NCI-H446 (cell line): ENCODE measurements at places on chromosomes 3 and 15.

- DNase-seq: no peak
These were observed 34.8 kb upstream of the CD47 start for GRCh38 chr3:108125550-108126071.

DNA sequence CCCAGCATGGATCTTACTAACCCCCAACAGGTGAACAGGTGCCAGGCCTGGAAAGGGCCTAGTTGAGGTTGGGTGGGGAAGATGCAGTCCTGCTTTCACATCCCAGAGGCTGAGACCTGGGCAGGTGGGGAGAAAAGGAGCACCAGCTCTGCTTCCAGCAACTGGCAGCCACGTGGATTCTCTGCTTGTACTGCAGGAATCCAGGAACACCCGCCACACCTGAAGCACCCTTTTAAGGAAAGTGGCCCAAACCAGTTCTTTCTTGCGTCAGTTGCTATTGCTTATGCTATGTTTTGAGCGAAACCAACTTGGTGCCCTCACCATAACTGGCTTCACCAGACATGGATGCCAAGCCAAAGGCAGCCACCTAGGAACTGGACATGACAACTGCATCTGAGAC, 28.1 kb upstream of the NEO1 start:
- no peak for DNase-seq

DNA sequence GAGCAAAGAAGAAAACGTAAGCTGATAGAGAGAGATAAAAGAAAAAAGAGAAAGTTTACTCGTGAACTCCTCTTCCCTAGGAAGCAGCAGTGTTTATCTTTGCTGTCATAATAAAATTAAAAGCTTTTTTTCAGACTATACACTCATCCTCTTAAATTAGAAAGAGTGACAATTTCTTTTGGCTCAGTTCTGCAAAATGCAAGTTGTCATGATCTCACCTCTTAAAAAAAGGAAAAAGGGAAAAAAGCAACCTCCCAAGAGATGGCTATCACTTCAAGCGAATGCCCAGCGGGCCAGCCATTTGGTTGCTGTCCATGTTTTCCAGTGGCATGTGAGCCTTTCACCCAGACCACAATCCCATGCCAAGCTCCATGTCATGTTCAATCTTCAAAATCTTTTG, 7.0 kb upstream of the THBS1 start:
- DNase-seq: no peak

GRCh38 chr15:64137226-64137833, 14.2 kb upstream of the SNX22 start:
- DNase-seq: no peak

DNA sequence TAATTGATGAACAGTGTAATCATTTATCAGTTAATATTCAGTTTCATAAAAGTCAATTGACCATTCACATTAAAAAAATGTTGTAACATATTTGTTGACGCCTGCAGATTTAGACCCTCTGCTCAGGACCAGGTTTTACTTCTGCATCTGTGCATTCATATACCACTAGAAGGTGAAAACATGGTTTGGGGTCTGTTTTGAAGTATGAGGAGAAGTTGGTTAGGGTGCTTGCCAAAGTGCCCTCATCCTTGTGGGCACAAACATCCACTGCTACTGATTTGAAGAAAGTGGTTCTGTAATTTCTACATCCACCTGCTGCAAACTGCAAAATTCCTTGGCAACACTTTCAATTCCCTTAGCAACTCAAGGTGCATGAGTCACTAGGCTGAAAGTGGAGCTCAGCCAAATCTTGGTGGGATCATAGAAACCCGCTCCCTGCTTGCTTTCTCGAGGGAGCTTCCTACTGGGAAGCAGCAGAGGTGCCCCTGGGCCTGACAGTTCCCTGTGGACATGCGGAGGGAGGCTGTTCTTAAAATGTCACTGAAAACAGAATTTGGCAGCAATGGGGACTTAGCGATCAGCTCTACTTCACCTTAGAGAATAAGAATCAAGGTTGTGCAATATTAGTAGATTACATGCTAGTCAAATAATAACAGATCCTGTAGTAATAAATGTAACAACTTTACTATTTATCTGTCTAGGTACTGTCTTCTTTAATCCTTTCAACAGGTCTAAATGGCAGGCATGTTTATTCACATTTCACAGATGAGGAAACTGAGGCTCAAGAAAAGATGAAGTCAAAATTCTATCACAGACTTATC, 301.0 kb upstream of the TBL1XR1 start:
- no peak for DNase-seq
